ENCODE measurements at places on chromosomes 6 and 20. TPM values are rescaled to one million over a fixed set of nuclear protein-coding genes. Genes with fewer than 3 reads are reported as not detected.
A peak's percentile ranks its signal among the peaks of the same experiment; 100 is the strongest.

The OPN5 gene
- not detected for total RNA-seq

The PRKN gene
- total RNA-seq: 6.9 TPM

The CTAGE9 gene
- not detected for total RNA-seq

The CCNC gene
- total RNA-seq: 33.9 TPM

The SIRPB1 gene
- total RNA-seq: 4.8 TPM

The BMP2 gene
- not detected for total RNA-seq

The PPP1R3G gene
- total RNA-seq: not detected

The SLC44A4 gene
- total RNA-seq: 0.96 TPM

GRCh38 chr6:125904871-125905270, 51.7 kb upstream of the HINT3 start:
- no peak for DNase-seq

GRCh38 chr20:59026904-59027740, 5.0 kb downstream of the ATP5F1E start:
- DNase-seq: no peak

DNA sequence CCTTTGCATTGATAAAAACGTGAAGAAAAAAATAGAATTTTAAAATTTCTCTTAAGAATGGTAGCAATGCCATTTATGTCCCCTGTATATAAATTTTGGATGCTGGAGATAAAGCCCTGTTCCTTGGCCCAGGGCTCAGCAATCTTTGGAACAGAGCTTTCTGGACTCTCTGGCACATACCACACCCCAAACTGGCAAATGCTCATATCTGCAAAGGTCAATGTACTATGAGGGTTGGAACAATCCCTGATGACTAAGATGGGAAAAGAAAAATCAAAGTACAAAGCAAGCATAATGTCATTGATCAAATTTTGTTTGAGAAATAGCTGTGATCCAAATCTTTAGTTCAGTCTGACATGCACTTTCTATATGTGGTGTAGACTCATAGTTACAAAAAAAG, 158.1 kb upstream of the HCRTR2 start:
- no peak for DNase-seq

- no peak for DNase-seq
Observed at GRCh38 chr6:55822815-55823214, 52.6 kb downstream of the BMP5 start.

- no peak for DNase-seq
Observed at GRCh38 chr6:26213334-26214075, 126.3 kb downstream of the HFE start.

DNA sequence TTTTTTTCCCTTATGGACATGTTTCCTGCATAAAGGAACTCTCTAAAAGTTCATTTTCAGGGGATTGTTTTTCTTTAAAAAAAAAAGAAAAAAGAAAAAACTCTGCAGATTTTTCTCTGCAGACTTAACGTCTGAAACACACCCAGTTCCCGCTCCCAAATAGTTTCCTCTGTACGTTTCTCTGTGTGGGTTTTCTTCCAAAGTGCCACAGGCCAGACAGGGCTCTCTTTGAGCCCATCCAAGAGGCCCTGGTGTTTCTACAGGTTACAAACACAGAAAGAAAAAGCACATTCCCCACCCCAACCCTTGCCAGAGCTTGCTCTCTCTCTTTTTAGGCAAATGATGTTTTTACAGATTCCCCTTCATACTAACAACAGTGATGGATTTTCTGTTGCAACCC, 258.6 kb downstream of the FNDC1 start:
- DNase-seq: no peak

DNA sequence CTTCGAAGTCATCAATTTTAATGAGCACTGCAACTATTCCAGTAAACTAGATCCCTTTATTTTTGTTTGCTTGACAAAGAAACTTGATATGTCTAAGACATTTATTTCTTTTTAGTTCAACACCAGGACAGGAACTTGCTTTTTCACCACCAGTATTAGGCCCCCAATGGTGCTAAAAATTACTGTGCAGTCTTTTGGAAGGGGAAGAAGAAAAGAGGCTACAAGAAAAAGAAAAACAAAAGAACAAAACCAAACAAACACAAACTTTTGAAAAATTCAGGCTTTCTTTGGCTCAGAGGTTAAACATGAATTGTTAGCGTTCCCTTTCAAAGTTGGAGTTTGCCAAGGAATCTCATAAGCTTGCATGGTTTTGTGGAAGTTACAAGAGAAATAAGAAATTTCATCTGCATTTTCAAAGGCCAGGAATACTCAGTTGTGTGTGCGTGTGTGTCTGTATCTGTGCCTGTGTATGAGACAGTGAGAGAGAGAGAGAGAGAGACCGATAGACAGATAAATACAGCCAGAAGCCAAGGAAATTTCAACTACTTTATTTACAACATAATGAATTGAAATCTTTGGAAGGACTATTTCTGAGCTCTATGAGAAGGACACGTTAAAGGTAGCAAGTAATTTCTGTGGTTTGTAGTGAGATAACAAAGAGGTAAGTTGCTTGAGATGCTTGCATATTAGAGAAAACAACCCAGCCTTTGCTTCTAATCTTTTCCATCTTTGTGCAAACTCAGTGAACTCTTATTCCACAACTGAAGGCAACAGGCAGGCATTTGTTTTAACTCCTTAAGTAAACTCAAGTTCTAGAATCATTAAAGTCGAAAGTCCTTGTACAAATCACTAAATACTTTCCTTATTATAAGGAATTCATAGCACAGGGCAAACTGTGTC, 171.0 kb upstream of the CITED2 start:
- no peak for DNase-seq

- DNase-seq: no peak
Observed at GRCh38 chr6:27296106-27296783, 15.8 kb downstream of the POM121L2 start.

DNA sequence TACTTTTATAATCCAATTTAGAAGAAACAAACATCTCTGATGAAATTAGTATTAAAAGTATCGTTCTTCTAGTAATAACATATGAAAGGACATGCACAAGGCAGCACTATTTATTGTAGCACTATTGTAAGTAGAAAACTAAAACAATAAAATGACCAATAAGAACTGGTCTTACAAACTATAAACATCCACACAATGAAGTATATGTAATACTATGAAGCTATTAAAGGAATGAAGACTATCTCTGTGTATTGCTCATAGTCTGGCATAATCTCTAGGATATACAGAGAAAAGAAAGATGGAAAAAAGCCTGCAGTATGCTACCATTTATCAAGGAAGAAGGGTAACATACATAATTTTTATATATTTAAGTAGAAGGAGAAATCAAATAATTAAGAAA, 16.7 kb downstream of the LCA5 start:
- DNase-seq: no peak

DNA sequence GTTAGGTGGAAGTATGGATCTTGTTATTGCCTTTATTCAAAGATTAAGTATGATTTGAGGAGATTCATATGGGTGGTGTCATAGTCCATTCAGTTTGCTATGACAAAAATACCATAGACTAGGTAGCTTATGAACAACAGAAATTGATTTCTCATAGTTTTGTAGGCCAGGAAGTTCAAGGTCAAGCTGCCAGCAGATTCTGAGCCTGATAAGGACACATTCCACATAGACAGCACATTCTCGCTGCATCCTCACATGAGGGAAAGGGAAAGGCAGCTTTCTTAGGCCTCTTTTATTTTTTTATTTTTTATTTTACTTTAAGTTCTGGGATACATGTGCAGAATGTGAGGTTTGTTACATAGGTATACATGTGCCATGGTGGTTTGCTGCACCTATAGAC, 27.7 kb downstream of the ME1 start:
- no peak for DNase-seq

DNA sequence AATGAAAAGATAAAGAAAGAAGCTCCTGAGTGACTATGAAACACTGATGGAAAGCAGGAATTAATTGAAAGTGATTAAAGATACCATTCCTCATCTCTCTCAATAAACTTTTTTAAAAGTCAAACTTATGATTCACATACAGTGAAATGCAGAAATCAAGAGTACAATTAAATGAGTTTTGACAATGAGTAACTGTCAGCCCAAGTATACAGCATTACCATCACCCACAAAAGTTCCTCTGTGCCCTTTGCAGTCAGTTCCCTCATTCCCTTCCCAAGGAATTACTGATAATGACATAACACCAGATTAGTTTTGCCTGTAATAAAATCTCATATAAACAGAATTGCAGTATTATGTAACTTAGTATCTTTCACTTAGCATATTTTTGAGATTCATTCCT, 44.5 kb downstream of the ATG5 start:
- DNase-seq: no peak

DNA sequence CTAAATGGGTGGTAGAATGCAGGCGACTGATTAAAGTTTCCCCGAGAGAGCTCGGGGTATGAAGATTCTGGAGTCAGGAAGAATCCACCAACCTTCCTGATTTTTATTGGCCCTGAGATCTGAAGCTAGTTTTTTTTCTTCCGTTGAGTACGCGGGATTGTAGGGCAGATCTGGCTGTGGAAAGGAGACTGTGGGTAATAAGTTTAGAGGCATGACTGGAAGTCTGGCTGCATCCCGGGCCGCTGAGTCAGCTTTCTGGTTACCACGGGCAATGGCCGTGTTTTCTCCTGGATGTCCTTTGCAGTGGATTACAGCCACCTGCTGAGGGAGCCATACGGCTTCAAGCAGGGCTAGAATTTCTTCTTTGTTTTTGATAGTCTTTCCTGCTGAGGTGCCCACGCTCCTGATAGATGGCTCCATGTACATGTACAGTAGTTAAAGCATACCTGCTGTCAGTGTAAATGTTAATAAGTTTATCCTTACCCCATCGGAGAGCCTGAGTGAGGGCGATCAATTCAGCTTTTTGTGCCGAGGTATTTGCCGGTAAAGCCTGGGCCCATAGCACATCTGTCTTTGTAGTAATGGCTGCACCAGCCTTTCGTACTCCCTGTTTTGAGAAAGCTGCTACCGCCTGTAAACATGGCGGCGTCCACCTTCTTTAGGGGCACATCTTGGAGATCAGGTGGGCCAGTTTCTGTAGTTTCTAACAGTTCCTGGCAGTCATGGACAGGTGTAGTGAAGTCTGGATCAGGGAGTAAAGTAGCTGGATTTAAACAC, 154.0 kb downstream of the TRIM27 start:
- no peak for DNase-seq

DNA sequence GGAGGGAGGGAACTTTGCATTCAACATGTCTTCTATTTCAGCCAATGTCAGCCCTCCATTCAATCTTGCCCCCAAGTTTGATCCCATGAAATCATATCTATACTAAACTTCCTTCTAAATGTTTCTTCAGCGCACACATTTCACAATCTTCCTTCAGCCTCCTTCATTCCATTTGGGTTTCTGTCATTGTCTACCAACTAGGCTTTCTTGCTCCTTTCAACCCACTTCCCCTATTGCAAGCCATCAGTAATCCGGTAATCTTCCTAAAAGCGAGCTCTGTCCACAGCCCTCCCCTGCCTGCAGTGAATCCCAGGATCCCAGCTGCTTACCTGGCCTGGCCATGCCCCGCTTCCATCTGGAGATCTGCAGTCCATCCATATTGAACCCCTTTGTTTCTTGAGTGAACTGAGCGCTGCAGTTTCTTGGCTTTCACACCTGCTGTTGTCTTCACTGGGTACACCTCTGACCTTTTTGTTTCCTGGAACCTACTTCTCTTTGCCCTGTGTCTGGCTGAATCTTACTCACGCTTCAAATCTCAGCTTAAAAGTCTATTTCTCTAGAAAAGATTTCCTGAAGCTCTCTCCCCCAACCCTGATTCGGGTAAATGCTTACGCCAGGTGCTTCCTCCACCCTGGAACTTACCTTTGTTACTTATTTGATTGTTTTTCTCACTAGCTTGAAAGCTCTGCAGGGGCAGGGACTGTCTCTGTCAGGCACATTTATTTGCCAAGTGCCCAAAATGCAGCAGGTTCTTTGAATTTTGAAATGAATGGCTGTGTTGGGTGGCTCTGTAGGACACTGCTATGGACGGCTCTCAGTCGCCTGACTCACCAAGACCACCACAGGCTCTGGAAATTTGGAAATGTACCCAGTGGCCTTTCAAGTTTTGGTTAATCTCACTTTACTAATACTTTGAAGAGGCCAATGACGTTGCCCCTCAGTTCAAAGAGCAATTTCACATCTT, 50.3 kb downstream of the ADTRP start:
- DNase-seq: peak; percentile 56

Data from T-cell (primary cell).